ENCODE measurements at places on chromosomes 1 and 21. TPM values are rescaled to one million over a fixed set of nuclear protein-coding genes. Genes with fewer than 3 reads are reported as not detected.

GRCh38 chr1:235857756-235858155 is 8.9 kb downstream of the LYST start:
- no peaks in the 10 kb centered on the region for H3K27me3 ChIP-seq
- no peak overlapping the region for H3K27ac ChIP-seq
- peak; percentile 54 for DNase-seq
- no peaks in the 10 kb centered on the region for H3K36me3 ChIP-seq

- no peak overlapping the region for H3K4me3 ChIP-seq
- no peaks in the 10 kb centered on the region for H3K36me3 ChIP-seq
- no peaks in the 10 kb centered on the region for H3K4me1 ChIP-seq
- DNase-seq = no peak
- H3K27ac ChIP-seq = no peak overlapping the region
Measured at GRCh38 chr1:77385551-77385950, 103.7 kb downstream of the AK5 start.

DNA sequence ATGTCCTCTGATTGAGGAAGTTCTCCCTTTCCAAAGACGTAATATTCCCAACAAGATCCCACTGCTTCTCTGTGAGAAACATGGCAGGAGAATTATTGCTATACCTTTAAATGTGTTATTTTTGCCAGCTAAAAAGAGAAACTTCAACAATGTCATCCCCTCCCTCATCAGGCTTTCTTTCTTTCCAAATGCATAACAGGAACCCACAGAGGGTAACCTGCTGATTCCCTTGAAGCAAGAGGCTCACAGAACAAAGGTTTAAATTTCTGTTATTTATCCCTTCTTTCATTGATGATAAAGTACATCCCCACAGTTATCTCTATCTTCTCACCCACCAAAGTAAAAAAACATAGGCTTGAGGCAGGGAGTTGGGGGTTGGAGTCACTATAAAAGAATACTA is 102.1 kb downstream of the SLC30A10 start:
- no peak overlapping the region for H3K4me3 ChIP-seq
- no peak overlapping the region for H3K27ac ChIP-seq
- H3K27me3 ChIP-seq = peaks cover 65% of the 10 kb centered on the region
- DNase-seq = no peak
- H3K36me3 ChIP-seq = no peaks in the 10 kb centered on the region

- no peaks in the 10 kb centered on the region for H3K27me3 ChIP-seq
- H3K4me1 ChIP-seq = no peaks in the 10 kb centered on the region
- H3K27ac ChIP-seq = peak overlapping the region; percentile 63
Measured at GRCh38 chr1:36320767-36321118, 2.7 kb downstream of the EVA1B start.

CFAP141 gene
- total RNA-seq = not detected

STX12 gene
- 34.6 TPM for total RNA-seq

GRCh38 chr1:156862997-156863599 is 2.4 kb downstream of the NTRK1 start:
- peaks cover 43% of the 10 kb centered on the region for H3K27me3 ChIP-seq
- peaks cover 18% of the 10 kb centered on the region for H3K4me1 ChIP-seq
- H3K36me3 ChIP-seq = no peaks in the 10 kb centered on the region
- no peak overlapping the region for H3K4me3 ChIP-seq

DNA sequence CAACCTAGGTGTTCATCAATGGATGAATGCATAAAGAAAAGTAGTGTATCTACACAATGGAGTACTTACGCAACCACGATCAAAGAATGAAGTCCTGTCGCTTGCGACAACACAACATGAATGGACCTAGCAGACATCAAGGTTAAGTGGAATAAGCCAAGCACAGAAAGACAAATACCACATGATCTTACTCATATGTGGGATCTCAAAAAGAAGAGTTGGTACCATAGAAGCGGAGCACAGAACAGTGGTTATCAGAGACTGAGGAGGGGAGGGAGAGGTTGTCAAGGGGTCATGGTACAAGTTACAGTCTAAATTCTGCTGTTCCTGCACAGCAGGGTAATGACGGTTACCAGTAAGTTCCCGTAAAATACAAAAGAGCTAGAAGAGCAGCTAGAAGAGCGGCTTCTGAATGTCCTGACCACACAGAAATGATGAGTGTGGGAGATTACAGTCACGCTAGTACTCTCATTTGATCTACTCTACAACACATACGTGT is 36.7 kb downstream of the NPHP4 start:
- no peak overlapping the region for H3K4me3 ChIP-seq
- H3K27me3 ChIP-seq = no peaks in the 10 kb centered on the region
- no peaks in the 10 kb centered on the region for H3K4me1 ChIP-seq
- H3K36me3 ChIP-seq = peaks cover 48% of the 10 kb centered on the region
- DNase-seq = no peak
- no peak overlapping the region for H3K27ac ChIP-seq

DNA sequence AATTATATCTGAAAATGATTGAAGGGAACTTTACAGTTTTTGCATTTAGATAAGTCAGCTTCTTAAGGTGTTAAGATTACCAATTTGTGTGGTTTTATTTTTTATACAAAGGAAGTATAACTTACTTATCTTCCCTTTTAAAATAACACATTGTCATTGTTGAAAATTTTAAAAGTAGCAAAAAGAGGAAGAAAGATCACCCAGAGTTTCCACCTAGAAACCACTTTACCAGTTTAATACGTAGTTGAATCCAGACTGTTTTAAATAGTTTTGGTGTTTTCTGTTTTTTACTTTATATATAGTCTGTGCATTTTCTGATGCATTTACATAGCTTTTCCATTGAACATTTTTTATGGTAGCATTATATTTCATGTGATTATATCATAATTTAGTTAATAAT is 6.1 kb downstream of the CCDC18 start:
- DNase-seq = no peak
- H3K4me1 ChIP-seq = peaks cover 30% of the 10 kb centered on the region
- H3K36me3 ChIP-seq = peaks cover 21% of the 10 kb centered on the region

DNA sequence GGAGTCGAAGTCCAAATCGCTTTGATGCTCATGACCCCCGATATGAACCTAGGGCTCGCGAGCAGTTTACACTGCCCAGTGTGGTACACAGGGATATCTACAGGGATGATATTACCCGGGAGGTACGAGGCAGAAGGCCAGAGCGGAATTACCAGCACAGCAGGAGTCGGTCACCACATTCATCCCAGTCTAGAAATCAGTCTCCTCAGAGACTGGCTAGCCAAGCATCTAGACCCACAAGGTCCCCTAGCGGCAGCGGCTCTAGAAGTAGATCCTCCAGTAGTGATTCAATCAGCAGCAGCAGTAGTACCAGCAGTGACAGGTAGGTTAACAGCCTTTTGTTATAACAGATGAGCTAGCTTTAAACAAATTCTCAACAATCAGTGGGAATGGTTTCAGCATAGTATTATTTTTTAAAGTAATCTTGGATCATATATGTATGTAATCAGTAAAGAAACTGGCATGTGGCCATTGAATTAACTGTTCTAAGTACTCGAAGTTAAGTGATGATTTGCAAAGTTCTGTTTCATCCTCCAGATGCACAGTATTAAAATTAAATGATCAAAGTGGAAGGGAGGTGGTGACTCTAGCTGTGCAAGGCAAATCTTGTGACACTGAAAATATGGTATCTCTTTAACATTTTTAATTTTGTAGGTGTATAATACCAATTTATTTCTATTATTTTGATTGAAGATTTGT is 29.0 kb downstream of the SPEN start:
- H3K4me1 ChIP-seq = peaks cover 5% of the 10 kb centered on the region
- no peak overlapping the region for H3K27ac ChIP-seq
- no peak overlapping the region for H3K4me3 ChIP-seq
- no peak for DNase-seq
- H3K27me3 ChIP-seq = no peaks in the 10 kb centered on the region

- no peaks in the 10 kb centered on the region for H3K4me1 ChIP-seq
- peak; percentile 39 for DNase-seq
- peaks cover 61% of the 10 kb centered on the region for H3K36me3 ChIP-seq
- H3K27me3 ChIP-seq = no peaks in the 10 kb centered on the region
Measured at GRCh38 chr1:32094746-32095521, 12.9 kb upstream of the KPNA6 start.

- H3K27me3 ChIP-seq = no peaks in the 10 kb centered on the region
- H3K4me3 ChIP-seq = no peak overlapping the region
- DNase-seq = no peak
- H3K4me1 ChIP-seq = no peaks in the 10 kb centered on the region
- no peak overlapping the region for H3K27ac ChIP-seq
Measured at GRCh38 chr21:46399686-46400085, 59.0 kb upstream of the DIP2A start.

C1orf87 gene
- not detected for total RNA-seq

MIXL1 gene
- not detected for total RNA-seq

DNA sequence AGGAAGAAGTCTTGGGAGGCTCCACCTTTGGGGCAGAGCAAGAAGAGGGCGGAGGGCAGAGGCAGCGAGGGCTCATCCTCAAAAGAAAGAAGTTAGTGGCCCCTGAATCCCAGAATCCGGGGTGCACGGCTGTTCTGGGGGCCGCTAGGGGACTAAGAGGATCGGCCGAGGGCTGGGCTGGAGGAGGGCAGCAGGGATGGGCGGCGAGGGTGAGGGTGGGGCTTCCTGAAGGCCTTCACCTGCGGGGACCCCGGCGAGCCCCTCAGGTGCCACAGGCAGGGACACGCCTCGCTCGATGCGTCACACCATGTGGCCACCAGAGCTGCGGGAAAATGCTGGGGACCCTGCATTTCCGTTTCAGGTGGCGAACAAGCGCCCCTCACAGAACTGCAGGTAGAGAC is 23.9 kb downstream of the COL6A1 start:
- no peak for DNase-seq
- H3K4me1 ChIP-seq = no peaks in the 10 kb centered on the region
- no peaks in the 10 kb centered on the region for H3K36me3 ChIP-seq

CD48 gene
- total RNA-seq = not detected

CENPF gene
- 135 TPM for total RNA-seq

DNA sequence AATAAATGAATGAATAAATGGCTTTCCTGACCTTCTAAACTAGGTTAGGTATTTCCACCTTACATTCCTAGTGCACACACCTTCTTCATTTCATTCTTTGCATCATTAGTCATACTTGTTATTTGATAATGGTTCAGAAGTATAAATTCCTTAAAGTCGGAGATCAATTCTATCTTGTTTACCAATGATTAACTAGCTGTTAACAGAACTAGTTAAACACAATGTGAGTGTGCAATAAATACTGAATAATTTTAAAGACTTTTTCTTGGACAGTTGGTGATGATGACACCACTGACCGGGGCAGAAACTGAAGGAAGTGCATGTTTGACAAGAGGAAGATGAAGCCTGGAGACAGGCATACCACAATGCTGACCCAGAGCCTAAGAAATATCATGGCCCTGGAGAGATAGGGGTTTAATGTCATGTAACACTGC is 207.1 kb upstream of the DEPDC1 start:
- no peaks in the 10 kb centered on the region for H3K4me1 ChIP-seq
- no peaks in the 10 kb centered on the region for H3K27me3 ChIP-seq
- no peaks in the 10 kb centered on the region for H3K36me3 ChIP-seq
- H3K4me3 ChIP-seq = no peak overlapping the region
- H3K27ac ChIP-seq = no peak overlapping the region
- DNase-seq = no peak

DNA sequence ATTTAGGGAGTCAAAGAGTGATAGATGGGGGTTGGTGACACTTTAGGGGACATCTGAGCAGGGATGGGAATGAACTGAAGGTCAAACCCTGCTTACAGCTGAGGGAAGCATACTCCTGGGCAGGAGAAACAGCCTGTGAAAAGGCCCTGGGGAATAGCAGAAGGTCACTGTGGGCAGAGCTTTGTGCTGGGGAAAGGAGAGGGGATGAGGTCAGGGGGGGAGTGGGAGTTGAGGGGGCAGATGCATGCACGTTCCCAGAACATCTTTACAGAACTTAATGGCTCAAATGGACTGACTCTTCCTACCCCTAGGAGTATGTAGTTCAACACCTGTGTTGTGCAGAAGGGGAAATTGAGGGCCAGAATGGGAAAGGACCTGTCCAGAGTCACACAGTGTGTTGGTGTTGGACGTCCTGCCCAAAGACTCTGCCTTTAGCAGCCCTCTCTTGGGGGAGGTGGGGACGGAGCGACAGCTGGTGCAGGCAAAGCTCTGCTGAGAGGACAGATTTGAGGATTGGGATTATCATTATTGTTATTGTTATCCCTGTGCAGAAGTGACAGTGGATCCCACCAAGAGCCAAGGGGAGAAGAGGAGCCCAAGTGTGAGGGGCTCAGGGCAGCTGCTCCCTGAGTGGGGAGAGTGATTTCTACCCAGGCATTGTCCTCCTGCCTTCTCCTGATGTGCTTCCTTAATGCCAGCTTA is 116.5 kb downstream of the PTPRU start:
- DNase-seq = no peak
- H3K27ac ChIP-seq = no peak overlapping the region
- no peaks in the 10 kb centered on the region for H3K36me3 ChIP-seq
- no peak overlapping the region for H3K4me3 ChIP-seq
- peaks cover 28% of the 10 kb centered on the region for H3K27me3 ChIP-seq

CLEC20A gene
- total RNA-seq = not detected

SLAMF9 gene
- not detected for total RNA-seq

GRCh38 chr1:1990222-1990621 is 13.4 kb downstream of the CFAP74 start:
- no peak for DNase-seq
- H3K4me1 ChIP-seq = peaks cover 9% of the 10 kb centered on the region
- no peaks in the 10 kb centered on the region for H3K36me3 ChIP-seq
- H3K27ac ChIP-seq = no peak overlapping the region
- no peak overlapping the region for H3K4me3 ChIP-seq

GRCh38 chr21:20822666-20823065 is 175.5 kb upstream of the NCAM2 start:
- no peaks in the 10 kb centered on the region for H3K27me3 ChIP-seq
- H3K36me3 ChIP-seq = no peaks in the 10 kb centered on the region
- H3K4me1 ChIP-seq = no peaks in the 10 kb centered on the region
- DNase-seq = peak; percentile 49
- no peak overlapping the region for H3K27ac ChIP-seq

- no peak for DNase-seq
- H3K36me3 ChIP-seq = no peaks in the 10 kb centered on the region
- H3K27me3 ChIP-seq = no peaks in the 10 kb centered on the region
Measured at GRCh38 chr1:198601936-198602889, 36.6 kb upstream of the PTPRC start.

DNA sequence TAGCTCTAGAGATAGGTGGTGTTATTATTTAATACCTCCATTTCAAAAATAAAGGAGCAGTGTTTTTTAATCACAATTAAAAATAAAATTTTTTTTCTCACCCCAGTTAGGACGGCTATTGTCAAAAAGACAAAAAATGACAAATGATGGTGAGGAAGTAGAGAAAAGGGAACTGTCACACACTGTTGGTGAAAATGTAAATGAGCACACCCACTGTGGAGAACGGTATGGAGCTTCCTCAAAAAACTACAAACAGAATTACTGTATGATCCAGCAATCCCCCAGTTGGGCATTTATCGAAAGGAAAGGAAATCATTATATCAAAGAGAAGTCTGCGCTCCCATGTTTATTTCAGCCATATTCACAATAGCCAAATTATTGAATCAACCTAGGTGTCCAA is 148.7 kb upstream of the NR5A2 start:
- no peak for DNase-seq
- H3K4me1 ChIP-seq = no peaks in the 10 kb centered on the region
- H3K36me3 ChIP-seq = no peaks in the 10 kb centered on the region
- no peaks in the 10 kb centered on the region for H3K27me3 ChIP-seq
- H3K4me3 ChIP-seq = no peak overlapping the region
- H3K27ac ChIP-seq = no peak overlapping the region

GRCh38 chr1:201904579-201904978 is 15.9 kb downstream of the SHISA4 start:
- peak; percentile 39 for DNase-seq
- H3K27ac ChIP-seq = no peak overlapping the region
- H3K4me3 ChIP-seq = no peak overlapping the region

All from MCF 10A (cell line).